Myocyte (in vitro differentiated cells): ENCODE measurements at places on chromosomes 6 and 20. TPM values are rescaled to one million over a fixed set of nuclear protein-coding genes. Genes with fewer than 3 reads are reported as not detected.
A peak's percentile ranks its signal among the peaks of the same experiment; 100 is the strongest.

DNA sequence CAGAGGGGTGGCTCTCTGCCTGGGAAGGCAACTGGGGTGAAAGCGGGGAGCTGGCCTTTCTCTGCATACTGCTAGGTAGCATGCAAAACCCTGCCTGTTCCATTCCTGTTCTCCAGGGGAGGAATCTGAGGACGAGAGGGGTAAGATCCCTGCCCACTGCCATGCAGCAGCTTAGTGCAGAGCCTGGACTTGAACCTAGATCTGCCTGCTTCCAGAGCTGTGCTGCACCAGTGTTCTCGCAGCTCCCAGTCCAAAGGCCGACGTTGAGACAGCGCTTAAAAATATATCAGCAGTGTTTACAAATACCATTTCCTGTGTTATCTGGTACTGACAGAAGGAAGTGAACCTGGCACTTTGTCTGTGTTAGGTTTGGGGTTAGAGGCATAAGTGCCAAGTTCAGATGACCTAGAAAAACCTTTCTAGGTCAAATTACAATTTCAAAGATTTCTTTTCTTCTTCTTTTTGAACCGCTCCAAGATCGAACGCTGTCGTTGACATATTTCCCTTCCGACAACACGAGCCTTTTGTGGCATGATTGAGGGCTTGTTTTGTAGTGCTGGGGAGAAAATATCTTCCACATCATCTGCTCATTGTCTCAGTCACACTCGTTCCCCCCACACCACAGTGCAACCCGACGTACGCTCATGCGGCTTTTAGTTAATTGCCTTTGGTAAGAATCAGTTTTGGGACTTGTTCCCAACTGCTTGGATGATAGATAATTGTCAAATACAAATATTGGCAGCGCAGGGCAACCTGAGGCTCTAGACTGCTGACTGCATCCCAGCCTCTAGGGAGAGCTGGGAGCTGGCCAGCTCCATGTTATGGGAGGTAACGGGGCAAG lies 44.6 kb downstream of the TOX2 start:
- no peak for DNase-seq

DNA sequence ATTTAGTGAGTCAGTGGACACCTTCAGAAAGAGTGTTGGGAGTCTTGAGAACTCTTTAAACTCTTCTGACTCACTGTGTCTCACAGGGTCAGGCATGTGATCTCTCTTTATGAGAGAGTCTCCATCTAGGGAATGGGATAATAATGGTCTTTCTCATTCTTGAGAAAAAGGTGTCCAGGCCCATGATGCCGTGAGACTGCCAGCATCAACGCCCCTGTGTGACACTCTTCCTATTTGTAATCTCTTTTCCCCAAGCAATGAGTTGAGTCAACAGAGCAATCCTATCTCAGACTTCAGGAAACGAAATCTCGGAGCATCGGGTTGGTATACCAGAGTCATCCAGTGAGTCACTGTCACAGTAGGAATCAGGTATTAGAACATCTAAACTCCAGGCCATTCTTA lies 82.3 kb upstream of the BMP2 start:
- no peak for DNase-seq

Gene MATN4
- not detected in 2 replicates for total RNA-seq

DNA sequence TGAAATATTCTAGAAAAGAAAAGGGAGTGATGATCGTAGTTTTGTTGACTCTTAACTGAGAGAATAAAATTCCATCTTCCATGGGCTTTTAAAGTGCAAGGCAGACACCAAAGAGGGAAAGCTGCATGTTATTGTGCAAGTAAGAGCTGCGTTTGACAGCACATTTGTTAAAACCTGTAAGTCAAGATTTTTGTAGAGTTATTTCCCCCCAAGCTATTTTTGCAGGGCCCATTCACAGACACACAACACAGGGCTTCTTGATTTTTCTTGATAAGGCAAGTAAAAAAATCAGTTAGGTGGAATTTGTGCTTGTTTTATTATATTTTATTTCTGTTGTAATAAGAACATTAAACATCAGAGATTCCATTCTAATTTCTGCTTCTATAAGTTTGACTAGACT lies 13.8 kb downstream of the CFAP206 start:
- no peak for DNase-seq

DNA sequence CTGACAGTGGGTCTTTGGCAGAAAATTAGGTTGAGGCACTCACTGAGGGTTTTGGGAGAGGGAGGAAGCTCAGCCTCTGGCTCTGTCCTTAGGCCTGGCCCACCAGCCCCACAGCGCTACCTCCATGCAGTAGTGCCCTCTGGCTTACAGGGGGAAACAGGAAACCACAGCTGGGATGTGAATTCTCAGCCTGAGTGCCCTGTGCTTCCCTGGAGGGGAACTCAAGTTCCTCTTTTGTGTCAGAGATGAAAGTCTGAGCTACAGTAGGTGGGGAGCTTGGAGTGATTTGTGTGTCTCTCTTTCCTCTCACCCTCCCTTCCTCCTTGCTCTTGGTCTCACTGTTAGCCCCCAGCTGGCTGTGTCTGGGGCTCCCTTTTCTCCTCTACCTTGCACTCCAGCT lies 48.2 kb upstream of the BLCAP start:
- DNase-seq = no peak

Gene SLC29A1
- total RNA-seq = 159 and 244 TPM in 2 replicates

Gene PXDC1
- 42.2 and 69.7 TPM in 2 replicates for total RNA-seq

- DNase-seq = no peak
Observed at GRCh38 chr20:35541118-35541782, 628 bp upstream of the ERGIC3 start.

GRCh38 chr6:29011276-29011734 lies 6.2 kb upstream of the ZNF311 start:
- peak; percentile 67 for DNase-seq

GRCh38 chr6:109772883-109773431 lies 81.9 kb downstream of the FIG4 start:
- DNase-seq = peak; percentile 13

DNA sequence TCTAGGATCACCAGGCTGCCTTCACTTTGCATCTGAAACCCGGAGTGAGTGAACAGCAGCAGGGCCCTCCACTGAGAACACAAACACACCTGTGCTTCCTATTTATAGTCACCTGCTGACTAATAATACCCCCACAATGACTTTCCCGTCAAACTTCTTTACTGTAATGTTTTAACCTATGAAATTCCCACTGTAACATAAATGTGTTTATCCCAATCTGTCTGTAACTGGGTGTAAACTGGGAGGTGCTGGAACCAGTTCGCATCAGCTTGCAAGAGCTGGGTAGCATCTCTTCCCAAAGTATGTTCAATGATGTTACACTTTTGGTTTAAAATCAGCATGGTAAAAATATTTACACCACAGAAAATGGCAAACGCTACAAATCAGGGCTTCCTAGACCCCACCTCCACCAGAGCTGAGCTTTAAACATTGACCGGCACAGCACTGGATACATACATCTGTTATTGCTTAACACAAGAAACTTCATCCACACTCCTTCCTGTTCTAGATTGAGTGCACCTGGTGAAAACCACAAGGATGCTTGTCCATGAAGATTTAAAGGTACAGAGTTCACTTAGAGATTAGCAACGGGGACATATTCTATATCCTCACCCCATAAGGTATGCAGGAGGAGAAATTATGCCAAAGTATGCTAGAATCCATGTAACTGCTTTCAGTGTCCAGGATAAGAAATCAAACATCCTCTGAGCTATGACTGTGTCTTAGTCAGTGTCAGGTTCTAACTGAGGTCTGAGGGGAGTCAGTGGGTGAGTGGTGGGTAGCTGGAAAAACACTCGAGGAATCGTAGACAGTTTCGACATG lies 79.0 kb downstream of the ALDH8A1 start:
- no peak for DNase-seq

DNA sequence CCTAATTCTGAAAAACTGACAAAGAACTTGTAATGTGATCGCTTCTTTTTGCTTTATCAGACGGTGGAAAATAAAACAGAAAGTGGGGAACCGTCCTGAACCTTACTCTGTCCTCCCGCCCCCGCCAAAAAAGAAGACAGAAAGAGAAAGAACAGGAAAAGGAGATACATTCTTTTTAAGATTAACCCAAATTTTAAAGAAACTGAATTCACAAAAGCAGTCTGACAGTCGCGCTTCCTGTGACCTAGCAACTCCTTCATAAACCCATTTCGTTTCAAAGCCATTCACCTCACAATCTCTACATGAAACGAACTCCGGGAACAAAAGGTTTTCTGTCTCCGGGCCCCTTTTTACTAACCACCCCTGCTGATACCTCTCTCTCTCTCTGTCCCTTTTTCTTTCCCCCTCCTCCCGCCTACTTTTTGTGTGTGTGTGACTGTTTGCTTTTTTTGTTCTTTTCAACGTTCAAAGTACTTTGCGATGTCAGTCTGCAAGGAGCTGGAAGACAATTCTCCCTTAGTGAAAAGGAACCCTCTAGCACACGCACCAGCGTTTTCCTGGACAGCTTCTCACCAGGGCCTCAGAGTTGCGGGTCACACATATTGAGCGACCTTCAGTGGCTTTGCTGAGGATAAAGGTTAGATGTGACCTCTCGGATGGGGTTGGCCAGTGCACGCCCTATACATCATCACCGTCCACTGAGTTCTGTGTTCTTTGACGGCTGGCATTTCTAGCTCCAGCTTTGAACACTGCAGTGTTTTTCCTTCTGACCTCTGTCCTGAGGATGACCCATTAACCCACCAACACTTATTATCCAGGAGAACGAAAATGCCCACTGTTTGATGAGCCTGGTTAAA lies 530 bp upstream of the NEDD9 start:
- DNase-seq = no peak

- DNase-seq = peak; percentile 26
Observed at GRCh38 chr6:42702200-42702599, 20.2 kb downstream of the PRPH2 start.

Gene MED23
- total RNA-seq = 26.5 and 26.7 TPM in 2 replicates

GRCh38 chr6:114718186-114718585 lies 375.4 kb upstream of the HS3ST5 start:
- DNase-seq = no peak

Gene OR2H2
- not detected in 2 replicates for total RNA-seq

Gene LBP
- total RNA-seq = not detected in 2 replicates

- no peak for DNase-seq
Observed at GRCh38 chr6:158756126-158756525, 63.0 kb downstream of the EZR start.

Gene FITM2
- total RNA-seq = 10.8 and 12.0 TPM in 2 replicates

DNA sequence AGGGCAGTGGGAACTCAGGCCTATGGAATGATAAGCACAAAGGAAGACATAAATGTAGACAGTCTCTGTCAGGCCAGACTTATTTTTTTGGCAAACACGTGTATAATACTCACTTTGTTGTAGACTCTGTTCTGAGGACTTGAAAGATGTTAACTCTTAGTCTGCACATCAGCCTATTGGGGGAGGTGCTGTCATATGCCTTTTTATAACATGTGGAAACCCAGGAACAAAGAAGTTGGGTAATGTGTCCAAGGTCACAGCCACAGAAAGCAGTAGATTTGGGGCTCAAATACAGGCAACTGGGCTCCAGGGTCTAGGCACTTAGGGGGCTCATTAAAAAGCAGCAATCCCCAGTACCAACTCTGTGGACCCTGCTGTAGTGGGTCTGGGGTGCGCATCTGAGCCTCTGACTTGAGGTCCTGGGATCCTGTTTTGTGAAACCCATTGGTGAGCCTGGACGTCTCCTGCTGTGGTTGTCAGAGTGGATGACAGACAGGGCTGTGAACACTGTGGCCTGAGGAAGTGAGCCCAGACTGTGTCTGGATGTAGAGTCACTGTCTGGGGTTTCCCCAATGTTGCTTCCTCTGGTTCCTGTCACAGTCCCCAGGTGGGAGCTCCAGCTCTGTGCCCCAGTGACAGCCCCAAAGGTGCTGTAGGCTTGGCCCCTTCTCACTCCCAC lies 50.0 kb downstream of the CDH26 start:
- no peak for DNase-seq

DNA sequence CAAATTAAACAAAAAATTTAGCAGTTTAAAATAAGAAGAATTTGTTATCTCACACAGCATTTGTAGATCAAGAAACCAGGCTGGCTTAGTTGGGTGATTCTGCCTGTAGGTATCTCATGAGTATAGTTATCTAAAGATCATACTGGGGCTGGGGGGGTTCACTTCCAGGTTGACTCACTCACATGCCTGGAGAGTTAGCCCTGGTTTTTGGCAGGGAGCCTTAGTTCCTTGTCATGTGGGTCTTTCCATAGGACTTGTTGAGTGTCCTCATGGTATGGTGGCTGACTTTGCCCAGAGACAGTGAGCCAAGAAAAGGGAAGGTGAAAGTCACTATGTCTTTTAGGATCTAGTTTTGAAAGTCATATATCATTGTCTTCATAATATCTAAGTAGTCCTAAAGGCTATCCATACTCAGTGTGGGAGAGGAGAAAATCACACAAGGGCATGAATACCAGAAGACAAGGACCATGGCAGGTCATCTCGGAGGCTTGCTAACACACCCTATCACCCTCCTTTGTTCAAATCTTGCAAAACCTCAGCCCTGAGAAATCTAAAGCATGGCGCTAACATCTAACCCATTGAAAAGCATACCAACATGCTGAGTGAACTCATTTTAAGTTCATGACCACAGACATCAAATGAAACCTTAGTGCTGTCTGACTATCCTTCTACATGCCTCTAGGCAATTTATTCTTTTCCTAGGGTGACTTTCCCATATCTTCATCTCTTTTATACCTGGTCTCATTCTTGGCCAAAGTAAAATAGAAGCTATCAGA lies 39.2 kb downstream of the CYP24A1 start:
- no peak for DNase-seq

DNA sequence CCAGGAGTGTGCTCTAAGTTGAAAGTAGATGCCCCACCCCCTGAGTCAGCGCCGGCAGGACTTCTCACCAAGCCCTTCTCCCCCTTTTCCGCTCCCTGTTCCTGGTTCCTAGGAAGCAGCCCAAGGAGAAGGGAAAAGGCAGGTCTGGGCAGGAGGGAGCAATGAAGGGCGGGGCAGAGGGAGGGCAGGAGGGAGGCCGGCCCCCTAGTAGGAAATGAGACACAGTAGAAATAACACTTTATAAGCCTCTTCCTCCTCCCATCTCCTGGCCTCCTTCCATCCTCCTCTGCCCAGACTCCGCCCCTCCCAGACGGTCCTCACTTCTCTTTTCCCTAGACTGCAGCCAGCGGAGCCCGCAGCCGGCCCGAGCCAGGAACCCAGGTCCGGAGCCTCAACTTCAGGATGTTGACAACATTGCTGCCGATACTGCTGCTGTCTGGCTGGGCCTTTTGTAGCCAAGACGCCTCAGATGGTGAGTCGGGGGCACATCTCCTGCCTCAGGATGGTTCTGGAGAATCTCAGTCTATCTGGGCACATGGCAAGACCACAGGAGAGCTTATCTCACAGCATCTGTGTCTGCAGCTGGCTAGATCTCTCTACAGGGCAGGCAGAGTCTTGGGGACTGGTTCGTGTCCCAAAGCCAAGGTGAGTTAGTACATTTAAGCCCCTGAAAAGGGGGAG lies at the start of gene PROCR:
PROCR (plus strand) TSS at position 320 of the 681 bp plus-strand sequence; CDS start at position 403, 83 bp downstream.
- DNase-seq = peak; percentile 68

- DNase-seq = peak; percentile 91
Observed at GRCh38 chr6:144158133-144158532, 7.8 kb downstream of the STX11 start.

Gene LY86
- total RNA-seq = not detected in 2 replicates

Gene ATP5F1E
- total RNA-seq = 24.7 and 29.0 TPM in 2 replicates

- no peak for DNase-seq
Observed at GRCh38 chr20:49658508-49658907, 55.2 kb downstream of the B4GALT5 start.

Gene SRMS
- total RNA-seq = not detected in 2 replicates

- no peak for DNase-seq
Observed at GRCh38 chr6:148548749-148549140, 198.1 kb upstream of the UST start.

GRCh38 chr6:105459864-105460263 lies 57.0 kb upstream of the PREP start:
- DNase-seq = peak; percentile 16

Gene TFB1M
- 8.5 and 9.7 TPM in 2 replicates for total RNA-seq

- peak; percentile 1 for DNase-seq
Observed at GRCh38 chr6:141682391-141682790, 450.3 kb upstream of the GJE1 start.

- DNase-seq = no peak
Observed at GRCh38 chr6:90364286-90364685, 67.6 kb upstream of the BACH2 start.
